Common myeloid progenitor, CD34-positive (primary cell): ENCODE measurements at places on chromosomes 6 and 20.
A peak's percentile ranks its signal among the peaks of the same experiment; 100 is the strongest.

GRCh38 chr20:36390719-36391415 is 84.7 kb downstream of the DLGAP4 start:
- no peak overlapping the region for H3K4me3 ChIP-seq
- H3K36me3 ChIP-seq, result no peaks in the 10 kb centered on the region
- H3K27ac ChIP-seq, result no peak overlapping the region
- no peaks in the 10 kb centered on the region for H3K4me1 ChIP-seq

GRCh38 chr20:33299111-33299603 is 16.1 kb downstream of the BPIFB1 start:
- DNase-seq, result peak; percentile 73
- no peaks in the 10 kb centered on the region for H3K36me3 ChIP-seq
- peaks cover 20% of the 10 kb centered on the region for H3K27me3 ChIP-seq

- no peak for DNase-seq
- no peaks in the 10 kb centered on the region for H3K36me3 ChIP-seq
- no peak overlapping the region for H3K27ac ChIP-seq
- no peak overlapping the region for H3K4me3 ChIP-seq
- H3K4me1 ChIP-seq, result peaks cover 7% of the 10 kb centered on the region
- H3K27me3 ChIP-seq, result no peaks in the 10 kb centered on the region
Measured at GRCh38 chr6:112485827-112486212, 138.7 kb downstream of the RFPL4B start.

GRCh38 chr20:49508435-49509199 is 26.1 kb upstream of the KCNB1 start:
- peaks cover 6% of the 10 kb centered on the region for H3K4me1 ChIP-seq
- H3K4me3 ChIP-seq, result no peak overlapping the region
- H3K27ac ChIP-seq, result no peak overlapping the region
- DNase-seq, result peak; percentile 79
- H3K27me3 ChIP-seq, result peaks cover 14% of the 10 kb centered on the region

DNA sequence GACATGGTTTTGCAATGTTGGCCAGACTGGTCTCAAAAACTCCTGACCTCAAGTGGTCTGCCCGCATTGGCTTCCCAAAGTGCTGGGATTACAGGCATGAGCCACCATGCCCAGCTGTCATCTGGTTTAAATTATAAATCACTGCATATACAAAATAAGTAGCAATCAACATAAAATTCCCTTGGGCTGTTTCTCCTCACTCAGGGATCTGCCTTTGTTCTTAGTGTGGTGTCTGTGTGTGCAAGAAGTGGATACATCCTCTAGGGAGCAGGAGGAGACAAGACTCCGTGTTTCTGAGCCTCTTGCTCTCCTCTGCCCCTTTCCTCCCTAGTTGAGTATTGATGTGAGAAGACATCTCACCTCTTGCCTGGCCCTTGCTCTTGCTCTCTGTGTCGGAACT is 65.2 kb upstream of the ADGRF4 start:
- H3K4me3 ChIP-seq, result no peak overlapping the region
- DNase-seq, result no peak
- H3K27me3 ChIP-seq, result peaks cover 2% of the 10 kb centered on the region
- no peak overlapping the region for H3K27ac ChIP-seq
- no peaks in the 10 kb centered on the region for H3K4me1 ChIP-seq

- H3K36me3 ChIP-seq, result no peaks in the 10 kb centered on the region
- H3K27me3 ChIP-seq, result no peaks in the 10 kb centered on the region
- peak; percentile 28 for DNase-seq
- H3K4me3 ChIP-seq, result no peak overlapping the region
Measured at GRCh38 chr6:3377536-3378397, 79.1 kb downstream of the SLC22A23 start.

- H3K27ac ChIP-seq, result no peak overlapping the region
- no peaks in the 10 kb centered on the region for H3K36me3 ChIP-seq
- no peak for DNase-seq
- no peak overlapping the region for H3K4me3 ChIP-seq
- H3K4me1 ChIP-seq, result peaks cover 1% of the 10 kb centered on the region
Measured at GRCh38 chr6:7546020-7546369, 4.5 kb downstream of the DSP start.
